ENCODE measurements at places on chromosomes 3 and 15.

GRCh38 chr15:80934761-80935221 is 54.8 kb downstream of the MESD start:
- DNase-seq, result no peak

DNA sequence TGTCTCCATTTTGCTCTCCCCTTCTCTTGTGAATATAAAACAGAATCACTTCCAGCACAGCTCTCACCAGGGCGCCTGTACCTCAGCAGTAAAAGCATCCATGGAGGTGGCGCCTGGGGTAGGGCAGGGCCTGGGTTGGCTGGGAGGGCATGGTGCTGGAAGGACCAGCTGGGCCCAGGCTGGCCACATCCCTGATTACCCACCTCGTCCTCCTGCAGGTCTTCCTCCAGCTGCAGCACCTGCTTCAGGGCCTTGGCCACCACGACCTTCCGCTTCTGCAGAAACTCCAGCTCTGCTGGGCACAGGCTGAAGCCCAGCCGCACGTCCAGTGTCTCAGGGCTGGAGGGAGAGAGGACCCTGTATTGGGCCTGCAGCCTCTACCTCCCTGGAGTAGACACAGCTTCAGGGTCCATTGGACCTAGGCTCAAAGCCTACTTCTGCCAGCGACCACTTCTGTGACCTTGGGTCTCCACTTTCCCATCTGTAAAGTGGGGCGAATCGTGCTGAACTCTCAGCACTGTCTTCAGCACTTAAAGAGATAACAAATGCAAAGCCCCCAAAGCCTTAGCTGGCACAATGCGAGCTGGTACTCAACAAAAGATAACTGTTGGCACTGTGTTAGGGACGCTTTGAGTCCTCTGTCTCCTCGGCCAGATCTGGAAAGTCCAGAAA is 23.8 kb downstream of the PLA2G4E start:
- DNase-seq, result no peak

DNA sequence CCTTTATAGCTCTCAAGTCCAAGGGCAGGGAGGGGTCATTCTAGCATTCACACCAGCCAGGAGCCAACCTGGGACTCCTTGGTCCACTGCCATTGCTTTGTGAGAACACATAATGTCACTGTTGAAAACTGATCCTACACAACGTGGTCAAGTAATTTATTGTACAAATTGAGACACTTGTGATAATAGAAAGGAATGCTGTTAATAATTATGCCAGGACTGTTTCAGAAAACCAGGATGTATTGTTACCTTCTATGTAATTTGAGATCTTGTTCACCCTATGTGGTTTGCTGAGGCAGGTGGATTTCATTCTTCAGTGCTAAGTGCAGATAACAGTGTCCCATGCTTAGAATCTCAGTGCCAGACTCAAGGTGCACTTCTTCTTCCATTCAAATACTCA is 33.3 kb downstream of the TMCO5A start:
- DNase-seq, result no peak

- DNase-seq, result no peak
These were observed 32.8 kb downstream of the BDH1 start for GRCh38 chr3:197522881-197523441.

GRCh38 chr3:29339016-29339833 is 58.4 kb downstream of the RBMS3 start:
- no peak for DNase-seq

DNA sequence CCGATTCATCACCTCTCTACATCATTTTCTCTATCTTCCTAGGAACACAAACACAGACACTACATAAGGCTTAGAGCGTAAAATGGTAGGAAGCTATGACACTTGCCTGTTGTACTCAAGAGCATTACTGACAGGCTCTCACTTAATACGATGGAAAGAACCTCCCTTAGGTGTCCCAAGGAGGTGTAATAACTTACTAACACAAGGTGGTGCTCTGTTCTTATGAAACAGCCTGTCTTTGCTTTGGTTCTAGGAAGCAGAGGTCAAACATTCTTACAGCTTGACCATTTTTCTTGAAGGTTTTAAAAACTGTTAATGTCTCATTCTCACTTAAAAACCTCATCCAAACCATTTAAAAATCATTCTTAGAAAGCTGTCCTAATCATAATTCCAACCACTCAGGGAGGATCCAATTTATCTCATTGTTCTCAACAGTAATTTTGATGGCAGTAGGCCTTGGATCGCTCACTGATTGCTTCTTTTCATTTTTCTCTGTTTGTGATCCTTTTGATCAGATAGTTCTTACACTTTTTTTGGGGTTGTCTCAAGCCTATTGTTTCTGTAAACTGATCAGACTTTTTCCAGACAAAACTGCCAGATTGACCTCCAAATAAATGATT is 317.8 kb upstream of the AGTR1 start:
- peak; percentile 19 for DNase-seq

- no peak for DNase-seq
These were observed 14.3 kb downstream of the ZIC1 start for GRCh38 chr3:147423537-147423797.

DNA sequence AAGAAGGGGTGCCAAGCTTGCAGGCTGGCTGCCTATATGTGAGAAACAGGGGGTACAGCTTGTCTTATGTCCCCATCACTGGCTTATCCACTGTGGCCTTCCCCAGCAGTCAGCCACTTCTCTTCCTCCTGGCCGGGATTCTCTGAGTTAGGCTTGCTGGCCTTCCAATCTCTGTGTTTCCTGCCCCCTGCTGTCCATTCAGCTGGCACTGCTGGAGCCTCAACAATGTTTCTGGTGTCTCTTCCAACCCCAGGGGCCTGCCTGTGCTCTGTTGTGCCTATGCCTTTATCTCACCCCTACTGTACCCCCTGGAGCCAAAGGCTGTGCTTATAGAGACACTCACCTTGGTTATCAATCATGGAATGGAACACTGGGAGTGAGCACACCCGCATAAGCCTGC is 36.5 kb downstream of the ANAPC13 start:
- no peak for DNase-seq

GRCh38 chr3:113953677-113954076 is 5.9 kb downstream of the ZDHHC23 start:
- no peak for DNase-seq

DNA sequence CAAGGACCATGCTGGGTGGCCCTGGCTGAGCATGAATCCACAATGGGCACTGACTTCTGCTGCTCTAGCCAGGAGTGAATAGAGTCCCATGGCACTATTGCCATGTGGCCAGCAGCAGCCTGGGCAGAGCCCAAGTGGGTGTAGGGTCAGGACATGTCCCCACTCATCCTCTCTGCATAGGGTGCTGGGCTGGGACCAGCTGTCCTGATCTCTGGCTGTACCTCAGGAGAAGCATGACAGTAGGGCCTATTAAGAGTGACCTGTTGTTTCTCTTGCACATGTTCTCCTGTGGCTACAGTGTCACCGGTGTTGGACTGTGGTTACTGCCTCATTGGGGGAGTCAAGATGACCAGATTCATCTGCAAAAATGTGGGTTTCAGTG is 46.9 kb downstream of the DLEC1 start:
- no peak for DNase-seq

DNA sequence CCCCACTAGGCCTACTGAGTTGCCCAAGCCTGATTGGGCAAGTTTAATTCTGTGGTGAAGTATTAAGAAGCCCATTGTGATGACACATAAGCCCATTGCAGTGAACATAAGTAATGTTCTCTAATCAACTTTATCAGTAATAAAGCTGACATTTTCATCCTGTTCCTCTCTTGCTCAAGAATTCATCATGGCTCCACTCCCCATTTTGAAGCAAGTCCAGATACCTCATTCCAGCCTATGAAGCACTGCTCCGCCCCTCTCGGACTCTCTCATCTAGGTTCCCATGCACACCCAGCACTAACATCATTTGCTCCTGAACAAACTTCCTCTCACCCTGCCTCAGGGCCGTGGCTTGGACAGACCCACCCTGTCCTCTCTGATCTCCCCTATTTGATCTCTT is 10.5 kb downstream of the SHF start:
- DNase-seq, result no peak

DNA sequence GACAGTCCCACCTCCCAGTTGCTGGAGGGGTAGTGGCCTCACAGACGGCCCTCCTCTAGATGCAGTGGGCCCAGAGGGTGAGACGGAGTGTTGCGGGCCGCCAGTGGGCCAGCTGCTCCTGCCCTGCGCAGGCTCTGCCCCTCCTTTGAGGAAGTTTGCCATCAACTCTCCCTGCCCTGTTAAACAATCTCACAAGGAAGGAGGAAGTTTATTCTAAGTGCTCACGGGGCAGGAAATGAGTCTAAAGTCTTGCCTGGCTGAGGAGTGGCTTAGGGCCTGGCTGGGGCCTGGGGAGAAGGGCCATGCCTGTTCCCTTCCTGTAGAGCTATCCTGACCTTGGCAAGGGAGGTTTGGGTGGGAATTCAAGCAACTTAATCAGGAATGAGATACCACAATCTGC is at the start of gene FAM3D:
Gene FAM3D (minus strand): TSS at position 92 of the 400 bp plus-strand sequence. CDS start 11,211 bp downstream, outside the sequence.
- DNase-seq, result no peak

DNA sequence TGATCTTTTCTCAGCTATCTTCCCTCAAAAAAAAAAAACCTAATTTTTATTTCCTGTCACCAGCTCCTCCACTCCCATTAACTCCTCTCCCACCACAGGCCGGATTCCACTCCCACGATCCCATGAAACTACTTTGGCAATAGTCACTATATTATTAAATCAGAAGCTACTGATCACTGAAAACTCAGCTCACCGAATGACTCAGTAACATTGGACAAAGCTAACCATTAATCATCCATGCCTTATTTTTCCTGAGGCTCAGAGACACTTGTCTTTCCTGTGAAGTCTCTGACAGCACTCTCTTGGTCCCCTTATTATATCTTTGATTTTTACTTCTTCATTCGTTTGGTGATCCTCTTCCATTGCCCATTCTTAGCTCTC is 260.2 kb downstream of the CGGBP1 start:
- DNase-seq, result no peak

GRCh38 chr15:48718646-48719045 is 73.1 kb upstream of the FBN1 start:
- no peak for DNase-seq

GRCh38 chr3:165082650-165083049 is 4.4 kb upstream of the SI start:
- DNase-seq, result no peak

DNA sequence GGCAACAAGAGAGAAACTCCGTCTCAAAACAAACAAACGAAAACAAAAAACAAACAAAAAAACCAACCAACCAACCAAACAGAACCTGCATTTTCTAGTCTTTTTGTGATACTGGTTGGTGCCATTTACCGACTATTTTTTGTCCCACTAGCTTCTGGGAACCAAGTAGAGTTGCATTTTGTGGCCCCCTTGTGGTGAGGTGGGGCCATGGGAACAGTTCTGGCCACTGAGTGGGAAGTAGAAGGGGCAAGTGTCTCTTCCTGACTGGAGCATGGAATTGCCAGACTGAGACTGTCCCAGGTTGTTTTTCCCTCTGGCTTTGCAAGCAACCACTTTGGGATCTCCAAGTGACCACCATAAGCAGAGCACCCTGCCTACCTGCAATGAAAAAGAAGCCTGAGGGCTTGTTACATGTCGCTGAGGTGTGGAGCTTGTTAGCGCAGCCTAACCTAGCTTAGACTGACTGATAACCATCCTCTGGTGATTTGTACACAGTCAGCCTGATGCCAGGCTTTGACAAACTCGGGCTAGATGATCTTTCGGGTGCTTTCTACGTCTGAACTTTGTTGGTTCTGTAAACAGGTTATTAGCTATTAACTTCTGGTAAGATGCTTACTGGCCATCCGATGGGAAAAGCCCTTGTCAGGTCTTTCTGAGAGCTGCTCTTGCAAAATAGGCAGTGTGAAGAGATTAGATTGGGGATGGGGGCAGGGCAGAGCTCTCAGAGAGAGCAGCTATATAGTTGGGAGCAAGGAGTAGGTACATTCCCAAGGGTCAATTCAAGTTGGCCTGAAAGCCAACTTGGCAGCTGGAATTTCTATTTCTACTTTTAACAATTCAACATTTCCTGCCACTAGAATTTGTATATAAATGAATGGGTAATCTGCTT is 172.2 kb downstream of the SSR3 start:
- DNase-seq, result no peak

- no peak for DNase-seq
These were observed 30.2 kb downstream of the PLAAT1 start for GRCh38 chr3:193271101-193271840.

DNA sequence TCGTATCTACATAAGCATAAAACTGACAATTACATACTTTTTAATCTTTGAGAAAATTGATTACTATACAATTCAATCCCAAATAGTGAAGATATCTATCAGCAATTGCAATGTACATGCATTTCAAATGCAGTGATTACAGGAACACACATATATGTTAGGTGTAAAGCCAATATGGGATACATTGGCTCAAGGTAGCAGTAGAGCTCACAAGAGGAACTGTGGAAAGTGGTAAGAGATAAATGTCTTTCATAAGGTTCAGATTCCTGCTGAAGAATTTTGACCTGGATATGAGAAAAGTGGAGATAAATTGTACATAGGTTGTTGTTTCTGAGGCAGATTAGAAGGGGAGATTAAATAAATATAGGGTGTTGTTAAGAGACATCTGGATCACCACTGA is 1280.5 kb downstream of the OTOL1 start:
- no peak for DNase-seq

DNA sequence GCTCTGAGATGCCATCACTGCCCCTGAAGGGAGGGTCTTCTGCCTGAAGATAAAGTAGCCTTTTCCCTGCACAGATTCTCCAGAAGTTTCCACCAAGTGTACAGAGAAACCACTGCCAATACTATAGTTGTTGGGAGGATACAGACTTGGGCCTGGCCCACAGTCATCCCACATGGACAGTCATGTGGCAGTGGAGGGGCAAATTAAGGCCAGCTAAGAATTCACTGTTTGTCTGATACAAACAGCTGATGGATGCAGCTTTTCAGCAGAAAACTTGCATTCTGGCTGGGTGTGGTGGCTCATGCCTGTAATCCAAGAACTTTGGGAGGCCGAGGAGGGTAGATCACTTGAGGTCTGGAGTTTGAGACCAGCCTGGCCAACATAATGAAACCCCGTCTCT is 22.1 kb downstream of the HOMER2 start:
- DNase-seq, result no peak

GRCh38 chr3:13037458-13038117 is 35.6 kb downstream of the IQSEC1 start:
- no peak for DNase-seq

GRCh38 chr3:23740517-23740965 is 65.2 kb upstream of the UBE2E1 start:
- DNase-seq, result no peak

- DNase-seq, result peak; percentile 7
These were observed 17.2 kb upstream of the TIMP4 start for GRCh38 chr3:12175844-12176453.

GRCh38 chr15:67968564-67968963 is 85.6 kb upstream of the PIAS1 start:
- no peak for DNase-seq

DNA sequence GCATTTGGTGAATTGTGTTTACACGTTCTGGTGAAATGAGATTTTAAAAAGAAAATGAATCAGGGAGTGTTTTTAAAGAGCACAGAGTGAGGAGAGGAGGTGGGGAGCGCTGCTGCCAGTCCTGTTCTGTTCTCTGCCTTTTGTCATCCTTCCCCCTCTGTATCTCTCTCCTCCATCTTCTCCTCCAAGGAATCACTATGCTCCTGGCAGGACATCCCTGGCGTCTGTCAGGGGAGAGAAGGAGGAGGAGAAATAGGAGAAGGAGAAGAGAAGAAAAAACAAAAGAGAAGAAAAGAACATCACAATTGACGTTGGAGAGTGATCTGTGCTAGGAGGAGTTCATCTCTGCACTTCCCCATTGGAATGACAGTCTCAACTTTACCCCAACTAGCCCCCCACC is 627.6 kb upstream of the TBL1XR1 start:
- no peak for DNase-seq

Measured in NCI-H748 treated with DMSO at 0.1 percent for 48 hours (cell line).